ENCODE measurements at places on chromosomes 1 and 21.

GRCh38 chr1:235024711-235025421 is 103.8 kb downstream of the TOMM20 start:
- DNase-seq = no peak

GRCh38 chr1:5522531-5523145 is 469.6 kb downstream of the NPHP4 start:
- DNase-seq = no peak

DNA sequence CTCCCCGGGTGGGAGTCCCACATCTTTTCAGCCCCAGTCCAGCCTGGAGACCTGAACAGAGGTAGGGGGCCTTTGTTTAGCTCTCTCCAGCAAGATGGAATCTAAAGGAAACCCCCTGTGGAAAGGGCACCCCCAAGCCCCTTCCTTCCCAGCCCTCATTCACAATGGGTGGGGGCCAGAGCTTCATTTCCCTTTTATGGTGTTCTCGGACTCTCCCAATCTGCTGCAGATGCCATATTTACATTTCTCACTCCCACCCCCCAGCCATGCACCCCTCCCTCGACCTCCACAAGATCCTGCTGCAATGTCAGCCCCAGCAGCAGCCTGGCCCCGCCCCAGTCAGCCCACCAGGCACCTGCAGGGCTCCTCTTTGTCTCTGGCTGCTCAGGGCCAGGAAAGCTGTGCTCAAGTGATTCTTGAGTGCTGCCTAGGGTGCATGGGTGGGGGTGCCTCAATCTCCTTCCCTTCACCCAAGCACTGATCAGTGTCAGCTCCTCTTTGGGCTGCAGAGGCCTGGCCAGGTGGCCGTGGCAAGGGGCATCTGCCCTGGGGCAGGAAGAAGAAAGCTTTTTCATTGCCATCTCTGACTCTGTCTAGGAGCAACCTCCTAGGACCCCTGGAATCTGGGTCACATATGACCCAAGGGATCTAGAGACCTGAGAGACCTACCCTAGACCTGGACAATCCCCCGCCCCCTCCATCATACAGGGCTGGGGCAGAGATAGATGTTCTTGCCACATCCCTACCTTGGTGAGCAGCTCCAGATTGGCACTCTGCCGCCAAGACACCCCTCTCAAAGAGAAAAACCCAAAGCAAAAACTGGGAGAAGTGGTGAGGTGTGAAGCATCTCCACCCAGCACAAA is 1.7 kb downstream of the KIF21B start:
- no peak for DNase-seq

GRCh38 chr1:200673952-200674823 is 4.5 kb upstream of the DDX59 start:
- DNase-seq = no peak

GRCh38 chr21:41010101-41010435 is 157.9 kb upstream of the BACE2 start:
- DNase-seq = no peak
